ENCODE measurements at places on chromosomes 13 and 19. TPM values are rescaled to one million over a fixed set of nuclear protein-coding genes. Genes with fewer than 3 reads are reported as not detected.

GRCh38 chr19:46118136-46118535 lies 6.4 kb downstream of the IGFL3 start:
- DNase-seq: no peak

Gene GPC5
- 1.8 TPM for total RNA-seq

DNA sequence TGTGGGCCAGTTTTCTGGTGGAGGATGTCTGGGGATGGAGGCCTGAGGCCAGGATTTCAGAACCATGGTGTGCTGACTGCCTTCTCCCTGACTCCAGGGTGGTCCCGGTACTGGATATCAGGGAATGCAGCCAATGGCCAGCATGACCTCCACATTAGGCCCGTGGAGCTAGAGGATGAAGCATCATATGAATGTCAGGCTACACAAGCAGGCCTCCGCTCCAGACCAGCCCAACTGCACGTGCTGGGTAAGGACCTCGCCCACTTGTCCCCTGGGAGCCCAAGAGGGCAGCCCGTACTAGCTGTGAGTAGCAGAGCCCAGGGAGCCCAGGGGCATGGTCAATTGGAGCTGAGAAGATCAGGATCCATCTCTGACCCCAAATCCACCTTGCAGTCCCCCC lies 1.6 kb downstream of the KIRREL2 start:
- no peak for DNase-seq

Gene ZNF429
- 6.5 TPM for total RNA-seq

GRCh38 chr19:17950310-17951156 lies 16.4 kb upstream of the KCNN1 start:
- no peak for DNase-seq

GRCh38 chr19:56309511-56310185 lies 5.0 kb downstream of the ZSCAN5A start:
- peak; percentile 62 for DNase-seq

- DNase-seq: no peak
Measured at GRCh38 chr19:43634068-43634467, 5.6 kb downstream of the CADM4 start.

DNA sequence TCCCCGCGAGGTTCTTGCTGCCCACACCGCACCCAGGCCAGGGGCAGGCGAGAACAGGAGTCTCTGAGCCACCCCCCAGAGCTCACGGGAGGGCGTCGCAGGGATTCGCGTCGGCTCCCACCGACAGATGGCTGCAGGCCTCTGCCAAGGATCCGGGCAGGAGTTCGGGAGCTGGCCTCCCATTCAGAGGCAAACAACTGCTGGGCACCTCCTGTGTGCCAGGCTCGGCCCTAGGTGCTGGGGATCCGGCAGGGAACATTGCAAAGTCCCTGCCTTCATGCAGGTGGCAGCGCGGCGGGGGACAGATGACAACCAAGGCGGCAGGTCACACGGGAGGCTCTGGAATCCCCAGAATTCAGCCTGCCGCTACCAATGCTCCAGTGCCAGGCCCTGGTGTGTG lies 25.3 kb downstream of the LRRC4B start:
- no peak for DNase-seq

Gene HSH2D
- 0.37 TPM for total RNA-seq

DNA sequence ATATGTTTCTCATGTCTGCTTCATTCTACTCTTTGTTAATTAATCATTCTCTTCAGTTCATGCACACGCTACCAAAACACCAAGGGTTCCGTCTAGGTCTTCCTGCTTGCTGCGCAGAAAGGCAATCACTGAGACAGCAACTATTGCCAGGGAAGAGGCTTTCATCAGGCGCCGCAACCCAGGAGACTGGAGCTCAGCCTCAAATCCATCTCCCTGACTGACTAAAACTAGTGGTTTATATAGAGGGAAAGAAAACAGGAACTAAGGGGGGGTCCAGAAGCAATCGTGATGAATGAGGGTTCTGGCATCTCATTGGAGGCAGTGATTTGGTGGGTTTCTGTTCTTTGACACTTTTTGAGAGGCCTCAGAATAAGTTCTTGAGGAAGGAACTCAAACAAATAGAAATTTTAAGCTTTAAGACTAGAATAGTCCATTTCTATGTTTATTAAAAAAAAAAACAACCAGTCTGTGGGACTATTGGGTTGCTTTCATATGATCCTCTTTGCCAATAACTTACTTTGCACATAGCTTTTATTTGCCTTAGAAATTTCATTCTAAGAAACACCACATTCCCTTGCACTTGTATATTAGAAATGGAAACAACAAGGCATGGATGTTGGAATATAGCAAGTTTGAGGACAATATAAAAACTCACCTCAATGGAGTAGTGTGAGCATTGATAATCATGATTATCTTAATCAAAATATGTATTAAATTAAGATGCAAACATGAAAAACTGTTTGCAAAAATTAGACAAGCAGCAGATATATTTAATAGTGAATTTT lies 691.2 kb upstream of the GPC6 start:
- no peak for DNase-seq

DNA sequence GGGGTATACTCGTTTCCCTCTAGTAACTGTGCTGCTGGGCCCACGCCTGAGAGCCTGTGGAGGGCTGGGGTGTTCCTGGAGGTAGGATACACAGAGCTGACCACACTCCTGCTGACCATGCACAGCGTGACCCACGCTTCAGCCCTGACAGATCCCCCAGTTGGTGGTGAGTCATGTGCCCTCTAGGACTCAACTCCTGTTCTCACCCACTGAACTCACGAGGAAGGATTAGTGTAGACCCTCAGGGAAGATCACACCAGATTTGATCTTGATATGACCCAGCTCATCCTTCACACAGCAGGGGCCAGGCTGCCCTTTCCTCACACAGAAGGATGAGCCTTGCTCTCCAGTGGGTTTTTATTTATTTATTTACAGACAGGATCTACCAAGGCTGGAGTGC lies 13.3 kb upstream of the ACP7 start:
- no peak for DNase-seq

- no peak for DNase-seq
Measured at GRCh38 chr13:108575430-108575829, 54.0 kb upstream of the MYO16 start.

- DNase-seq: no peak
Measured at GRCh38 chr19:51093510-51094345, 11.0 kb upstream of the KLK14 start.

Measured in left ventricle myocardium superior (tissue), 1 donor.